ENCODE measurements at places on chromosomes 11 and 22.

- no peak for DNase-seq
Measured at GRCh38 chr11:60933416-60934123, 9.3 kb downstream of the TMEM132A start.

DNA sequence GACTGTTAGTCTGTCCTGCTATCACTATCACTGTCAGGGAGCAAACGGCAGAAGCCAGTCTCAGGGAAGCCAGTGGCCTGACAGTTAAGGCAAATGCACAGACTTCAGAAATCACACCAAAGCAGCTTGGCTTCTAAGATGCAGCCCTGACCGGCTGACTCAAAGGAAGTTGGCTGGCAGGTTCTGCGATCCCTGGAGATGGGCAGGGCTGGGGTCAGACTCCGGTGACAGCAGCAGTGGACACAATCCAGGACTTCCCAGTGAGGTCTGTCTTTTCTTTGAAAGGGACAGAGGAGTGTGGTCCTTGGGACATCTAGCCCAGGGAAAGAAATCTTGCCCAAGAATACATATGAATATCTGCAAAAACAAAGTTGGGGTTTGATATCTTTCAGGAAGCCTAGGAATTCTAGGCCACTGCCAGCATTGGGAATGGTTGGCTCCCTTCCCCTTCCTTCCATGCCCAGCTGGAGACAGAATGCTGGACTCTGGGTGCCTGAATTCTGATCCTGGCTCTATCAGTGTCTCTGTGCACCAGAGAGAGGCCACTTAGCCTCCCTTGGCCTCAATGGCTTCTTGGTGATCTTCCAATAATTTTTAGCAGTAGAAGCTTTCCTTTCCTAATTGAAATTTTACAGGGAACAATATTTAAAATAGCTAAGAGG, 108.9 kb downstream of the KIRREL3 start:
- no peak for DNase-seq

GRCh38 chr11:44139565-44140330, 44.3 kb downstream of the EXT2 start:
- no peak for DNase-seq

DNA sequence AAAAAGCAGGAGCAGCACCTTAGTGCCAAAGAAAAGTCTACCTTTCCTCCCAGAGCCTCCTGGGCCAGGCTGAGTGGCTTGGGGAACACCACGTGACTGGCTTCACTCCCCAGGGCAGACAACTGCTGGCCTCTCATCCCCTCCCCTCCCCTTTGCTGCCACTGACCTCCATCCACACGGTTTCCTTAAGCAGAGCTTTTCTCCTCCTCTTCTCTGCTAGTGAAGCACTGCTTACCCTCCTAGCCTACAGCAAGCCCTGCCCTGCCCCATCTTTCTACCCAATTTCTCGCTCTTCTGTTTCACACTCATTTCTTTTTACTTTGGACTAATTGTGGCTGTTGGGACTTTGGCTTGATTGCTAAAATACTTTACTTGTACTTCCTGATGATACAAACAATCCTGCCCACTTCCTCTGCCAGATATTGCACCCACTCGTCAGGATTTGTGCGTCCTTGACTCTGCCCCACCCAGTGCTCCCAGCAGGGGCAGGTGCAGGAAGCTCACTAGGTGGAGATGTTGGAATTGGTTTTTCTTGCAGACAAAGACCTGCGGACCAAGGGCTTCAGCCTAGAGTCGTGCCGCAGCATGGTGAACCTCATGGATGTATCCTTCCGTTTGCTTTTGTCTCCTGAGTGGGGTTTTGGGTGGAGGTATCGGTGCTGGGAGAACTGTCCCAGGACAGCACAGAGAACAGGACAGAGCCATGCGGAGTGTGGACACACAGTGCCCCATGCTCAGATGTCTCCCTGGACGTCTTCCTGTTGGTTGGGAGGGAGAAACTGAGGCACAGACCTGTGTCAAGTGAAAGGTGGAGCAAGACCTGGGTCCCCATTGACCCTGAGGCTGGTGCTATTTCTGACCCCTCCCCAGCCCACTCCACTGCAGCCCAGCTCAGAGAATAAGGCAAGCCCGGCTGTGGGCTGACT, 27.3 kb downstream of the CAPN1 start:
- DNase-seq: no peak

GRCh38 chr11:118212781-118213191, 12.0 kb downstream of the JAML start:
- no peak for DNase-seq

DNA sequence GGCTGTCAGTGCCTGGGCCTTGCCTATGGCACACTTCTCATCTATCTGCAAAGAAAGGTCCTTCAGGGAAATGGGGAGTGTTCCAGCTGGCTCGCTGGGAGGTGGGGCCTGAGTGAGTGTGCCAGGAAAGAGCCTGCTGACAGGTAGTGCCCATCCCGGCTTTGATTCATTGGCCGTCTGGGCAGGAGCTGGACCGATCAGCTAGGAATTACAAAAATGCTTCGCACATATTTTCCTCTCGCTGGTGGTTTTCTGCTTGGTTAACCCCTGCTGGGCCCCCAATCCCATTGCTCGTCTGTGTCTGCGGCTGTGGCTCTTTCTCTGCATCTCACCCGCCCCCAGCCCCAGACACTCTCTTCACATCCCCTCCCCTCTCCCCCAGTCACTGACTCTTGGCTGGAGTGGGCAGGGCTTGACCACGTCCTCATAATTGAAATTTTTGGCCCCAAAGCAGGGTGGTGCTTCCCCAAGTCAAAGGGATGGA, 10.8 kb downstream of the LIF start:
- no peak for DNase-seq

GRCh38 chr11:12112750-12113149, 2.4 kb downstream of the MICAL2 start:
- no peak for DNase-seq

- no peak for DNase-seq
Measured at GRCh38 chr11:1888347-1888753, 3.3 kb downstream of the PRR33 start.

DNA sequence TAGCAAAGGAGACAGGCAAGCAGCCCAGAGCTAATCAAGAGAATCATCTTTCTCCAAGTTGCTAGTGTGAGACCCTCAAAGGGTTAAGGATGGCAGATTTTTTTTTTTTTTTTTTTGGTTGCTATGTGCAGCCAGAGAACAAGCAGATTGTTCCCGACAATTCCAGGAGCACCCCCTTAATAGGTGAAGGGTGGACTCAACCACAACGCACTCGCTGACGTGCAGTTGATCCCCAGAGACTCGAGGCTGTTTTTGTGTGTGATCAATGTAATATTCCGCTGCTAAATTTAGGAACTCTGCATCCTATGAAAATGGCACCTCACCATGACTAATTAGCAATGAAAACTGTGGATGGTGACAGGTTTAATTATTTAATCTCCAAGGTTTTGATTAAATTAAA, 789.0 kb downstream of the KCNA4 start:
- DNase-seq: no peak

DNA sequence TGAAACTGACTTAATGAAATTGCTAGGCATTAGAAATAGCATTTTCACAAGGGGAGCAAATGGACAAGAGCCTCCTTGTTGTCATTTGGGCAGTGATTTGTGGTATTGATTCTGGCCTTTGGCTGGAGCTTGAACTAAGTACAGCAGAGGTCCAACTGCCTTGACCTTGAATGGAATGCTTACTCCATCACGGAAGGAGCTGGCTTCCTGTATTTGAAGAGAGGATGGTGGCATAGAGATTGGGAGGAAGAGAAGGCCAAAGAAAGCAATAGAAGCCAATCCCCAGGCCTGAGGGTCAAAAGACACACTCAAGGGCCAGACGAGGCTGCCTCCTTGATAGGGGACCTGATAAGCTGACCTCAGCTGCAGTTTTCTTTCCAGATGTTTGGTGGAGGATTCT, 126.6 kb upstream of the MPPED2 start:
- DNase-seq: no peak

- no peak for DNase-seq
Measured at GRCh38 chr11:19660076-19660475, 52.6 kb upstream of the NAV2 start.

- DNase-seq: no peak
Measured at GRCh38 chr11:111422494-111423249, 43.6 kb upstream of the POU2AF1 start.

DNA sequence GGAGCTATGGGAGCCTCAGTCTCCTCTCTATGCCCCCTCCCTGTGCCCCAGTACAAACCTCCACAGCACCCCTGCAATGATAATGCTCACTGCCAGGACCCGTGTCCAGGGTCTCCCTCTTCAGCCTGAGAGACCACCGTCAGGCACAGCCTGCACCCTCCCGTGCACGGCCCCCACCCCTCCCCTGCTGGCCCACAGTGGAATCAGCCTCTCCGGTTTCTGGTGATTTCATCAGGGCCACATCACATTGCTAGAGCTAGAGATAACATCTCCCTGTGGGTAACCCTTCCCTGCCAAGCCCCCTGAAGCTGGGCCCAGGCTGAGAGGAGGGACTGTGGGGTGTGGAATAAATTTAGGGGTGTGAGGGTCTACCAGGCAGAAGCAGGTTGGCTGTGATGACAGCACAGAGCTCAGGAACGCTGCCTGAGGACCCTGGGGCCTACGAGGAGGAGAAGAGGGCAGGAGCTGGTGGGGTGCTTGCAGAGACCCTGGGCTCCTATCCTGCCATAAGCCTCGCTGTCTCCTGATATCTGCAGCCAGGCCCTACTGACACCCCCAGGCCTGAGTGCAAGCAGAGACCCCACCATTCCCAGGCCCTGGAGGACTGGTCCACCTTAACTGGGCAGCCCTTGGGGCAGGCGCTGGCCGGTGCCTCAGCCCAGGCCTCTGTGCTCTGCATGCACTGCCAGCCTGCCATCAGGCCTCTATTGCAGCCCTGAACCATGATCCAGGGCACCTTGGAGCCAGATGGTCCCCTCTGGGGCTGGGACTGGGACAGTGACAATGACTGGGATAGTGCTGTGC, at the start of gene KLHDC7B:
KLHDC7B (plus strand) TSS at position 378 of the 804 bp plus-strand sequence; CDS start at position 723, 345 bp downstream.
- DNase-seq: no peak

GRCh38 chr11:9633679-9634078, 30.2 kb upstream of the SWAP70 start:
- DNase-seq: no peak
